HepG2 (cell line): ENCODE measurements at places on chromosomes 1 and 21.
A peak's percentile ranks its signal among the peaks of the same experiment; 100 is the strongest.

- no peaks in the 10 kb centered on the region for H3K36me3 ChIP-seq
- H3K4me3 ChIP-seq = no peak overlapping the region
- no peak overlapping the region for H3K27ac ChIP-seq
- no peaks in the 10 kb centered on the region for H3K4me1 ChIP-seq
These were observed 135.0 kb downstream of the KCNJ6 start for GRCh38 chr21:37780991-37781983.

DNA sequence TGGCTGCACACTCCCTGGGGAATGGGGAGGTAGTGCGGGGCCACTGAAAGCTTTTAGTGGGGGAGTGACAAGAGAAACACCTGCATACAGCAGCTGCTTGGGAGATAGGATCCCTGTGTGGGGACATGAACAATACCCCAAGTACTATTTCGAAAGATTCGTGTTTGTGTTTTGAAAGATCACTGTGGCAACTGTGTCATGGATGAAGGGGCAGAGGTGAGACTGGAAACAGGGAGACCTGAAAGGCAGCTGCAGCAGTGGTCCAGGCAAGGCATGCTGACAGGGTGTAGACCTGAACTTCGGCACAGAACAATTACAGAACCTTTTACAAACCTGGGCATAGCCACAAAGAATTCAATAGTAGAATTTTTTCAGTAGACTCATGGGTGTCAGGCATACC is 32.9 kb downstream of the TENT5C start:
- H3K27ac ChIP-seq = no peak overlapping the region
- H3K4me1 ChIP-seq = no peaks in the 10 kb centered on the region
- H3K27me3 ChIP-seq = no peaks in the 10 kb centered on the region; the same call in 2 of the 3 replicates
- no peaks in the 10 kb centered on the region for H3K36me3 ChIP-seq

- H3K4me1 ChIP-seq = no peaks in the 10 kb centered on the region
- no peak overlapping the region for H3K4me3 ChIP-seq
- DNase-seq = no peak
These were observed 2.9 kb upstream of the CAMK1G start for GRCh38 chr1:209580577-209580976.

DNA sequence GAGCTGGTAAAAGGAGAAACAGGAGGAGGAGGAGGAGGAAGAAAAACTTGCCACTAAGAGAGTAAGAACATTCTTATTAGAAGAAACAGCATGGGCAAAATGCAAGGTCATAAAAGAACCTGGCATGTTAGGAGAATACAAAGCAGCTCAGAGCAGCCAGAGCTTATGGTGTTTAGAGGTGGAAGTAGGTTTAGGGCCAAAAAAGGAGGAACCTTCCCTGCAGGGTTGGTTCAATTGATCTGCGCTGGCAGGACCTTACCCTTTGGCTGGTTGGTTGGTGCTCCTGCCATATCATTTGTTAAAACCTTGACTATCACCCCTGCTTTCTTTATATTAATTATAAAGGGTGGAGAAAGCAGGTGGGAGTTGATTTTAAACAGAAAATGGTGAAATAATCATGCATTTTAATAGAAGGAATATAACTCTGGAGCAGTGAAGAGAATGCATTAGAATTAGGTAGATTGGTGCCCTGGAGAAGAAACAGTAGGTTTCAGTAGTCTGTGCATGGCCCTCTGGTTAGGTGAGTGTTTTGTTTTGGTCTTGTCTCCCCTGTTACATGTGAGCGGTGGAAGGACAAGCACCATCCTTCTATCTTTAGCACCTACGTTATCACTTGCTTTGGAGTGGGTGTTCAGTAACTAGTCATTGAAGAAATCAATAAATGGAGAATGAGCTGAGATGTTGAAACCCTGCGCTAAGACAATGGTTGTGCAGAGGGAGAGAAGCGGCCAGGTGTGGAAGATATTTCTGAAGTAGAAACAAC is 110.4 kb upstream of the NGF start:
- no peaks in the 10 kb centered on the region for H3K4me1 ChIP-seq
- H3K27ac ChIP-seq = no peak overlapping the region
- no peak for DNase-seq
- H3K4me3 ChIP-seq = no peak overlapping the region

GRCh38 chr1:93847811-93848288 is 31.2 kb downstream of the DNTTIP2 start:
- peaks cover 20% of the 10 kb centered on the region for H3K4me1 ChIP-seq
- H3K27me3 ChIP-seq = no peaks in the 10 kb centered on the region; the same call in 2 of the 3 replicates
- no peaks in the 10 kb centered on the region for H3K36me3 ChIP-seq
- peak overlapping the region; percentile 91 for H3K4me3 ChIP-seq
- peak overlapping the region; percentile 88 for H3K27ac ChIP-seq
- peak; percentile 45 for DNase-seq

DNA sequence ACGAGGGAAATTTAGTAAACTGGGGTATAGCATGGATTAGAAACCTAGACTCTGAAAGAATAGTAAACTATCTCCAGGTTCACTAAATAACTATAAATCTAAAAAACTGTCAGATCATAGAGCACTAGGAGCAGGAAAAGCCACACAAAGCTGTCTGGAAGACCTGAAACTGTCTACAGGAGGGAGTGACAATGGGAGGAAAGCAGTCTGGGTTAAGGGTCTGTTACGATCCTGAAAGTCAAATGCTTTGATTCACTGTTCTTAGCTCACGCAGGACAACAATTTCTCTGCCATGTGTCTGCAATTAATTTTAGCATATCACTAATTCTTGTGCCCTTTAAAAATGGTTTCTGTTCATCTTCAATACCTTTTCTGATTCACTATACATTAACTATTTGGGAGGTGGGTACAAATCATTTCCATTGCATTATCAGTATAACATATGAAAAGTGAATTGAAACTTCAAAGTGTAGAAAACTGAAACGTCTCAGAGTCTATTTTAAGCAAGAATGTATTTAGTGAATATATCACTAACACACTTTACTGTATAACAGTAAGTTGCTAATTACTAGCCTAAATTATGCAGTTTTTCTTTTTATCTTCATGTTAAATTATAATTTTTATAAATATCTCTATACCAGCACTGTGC is 18.4 kb downstream of the CEP170 start:
- H3K27ac ChIP-seq = no peak overlapping the region
- DNase-seq = no peak

DNA sequence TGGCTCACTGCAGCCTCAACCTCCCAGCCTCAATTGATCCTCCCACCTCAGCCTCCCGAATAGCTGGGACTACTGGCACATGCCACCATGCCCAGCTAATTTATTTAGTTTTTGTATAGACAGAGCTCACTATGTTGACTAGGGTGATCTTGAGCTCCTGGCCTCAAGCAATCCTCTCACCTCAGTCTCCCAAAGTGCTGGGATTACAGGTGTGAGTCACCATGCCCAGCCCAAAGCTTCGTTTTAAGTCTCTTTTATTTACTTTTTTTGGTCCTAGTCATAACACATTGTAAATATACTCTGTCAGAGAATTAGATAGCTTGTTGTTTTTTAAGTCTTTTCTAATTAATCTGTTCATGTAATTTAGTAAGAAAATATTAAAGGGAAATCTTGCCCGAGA is 42.8 kb downstream of the KCNK1 start:
- no peaks in the 10 kb centered on the region for H3K4me1 ChIP-seq
- H3K27ac ChIP-seq = no peak overlapping the region
- DNase-seq = no peak
- H3K36me3 ChIP-seq = no peaks in the 10 kb centered on the region
- no peaks in the 10 kb centered on the region for H3K27me3 ChIP-seq

DNA sequence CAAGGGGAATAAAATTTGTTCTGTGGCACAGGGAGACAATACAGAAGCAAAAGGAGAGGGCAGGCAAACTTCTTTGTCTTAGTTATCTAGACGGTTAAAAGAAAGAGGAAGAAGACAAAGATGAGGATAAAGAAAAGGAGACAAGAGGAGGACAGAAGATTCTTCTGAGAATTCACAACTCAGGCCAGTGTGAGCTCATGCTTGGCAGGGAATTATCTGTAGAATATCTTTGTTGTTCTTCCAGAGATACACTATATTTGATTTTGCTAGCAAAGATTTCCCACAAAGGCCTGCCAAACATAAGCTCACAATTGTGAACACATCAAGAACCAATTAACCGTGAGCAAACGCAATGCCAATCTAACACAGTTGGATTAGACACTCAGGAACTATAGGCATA is 21.4 kb downstream of the SLC16A1 start:
- DNase-seq = no peak
- H3K36me3 ChIP-seq = peaks cover 1% of the 10 kb centered on the region; the same call in 1 of the 2 replicates
- H3K4me1 ChIP-seq = peaks cover 40% of the 10 kb centered on the region
- no peak overlapping the region for H3K4me3 ChIP-seq
- no peak overlapping the region for H3K27ac ChIP-seq
- no peaks in the 10 kb centered on the region for H3K27me3 ChIP-seq

- peaks cover 26% of the 10 kb centered on the region for H3K27me3 ChIP-seq
- H3K36me3 ChIP-seq = peaks cover 19% of the 10 kb centered on the region
- H3K4me3 ChIP-seq = no peak overlapping the region
- peaks cover 63% of the 10 kb centered on the region for H3K4me1 ChIP-seq
These were observed 26.8 kb downstream of the PTTG1IP start for GRCh38 chr21:44846485-44847260.
